Activated CD4-positive, alpha-beta T cell treated with anti-CD3 and anti-CD28 coated beads, Interleukin-2, amount 50 U/mL, for 4 hours (primary cell): ENCODE measurements at places on chromosomes 4 and X.

- no peak for DNase-seq
These were observed 67.1 kb upstream of the ZNF518B start for GRCh38 chr4:10524196-10524833.

DNA sequence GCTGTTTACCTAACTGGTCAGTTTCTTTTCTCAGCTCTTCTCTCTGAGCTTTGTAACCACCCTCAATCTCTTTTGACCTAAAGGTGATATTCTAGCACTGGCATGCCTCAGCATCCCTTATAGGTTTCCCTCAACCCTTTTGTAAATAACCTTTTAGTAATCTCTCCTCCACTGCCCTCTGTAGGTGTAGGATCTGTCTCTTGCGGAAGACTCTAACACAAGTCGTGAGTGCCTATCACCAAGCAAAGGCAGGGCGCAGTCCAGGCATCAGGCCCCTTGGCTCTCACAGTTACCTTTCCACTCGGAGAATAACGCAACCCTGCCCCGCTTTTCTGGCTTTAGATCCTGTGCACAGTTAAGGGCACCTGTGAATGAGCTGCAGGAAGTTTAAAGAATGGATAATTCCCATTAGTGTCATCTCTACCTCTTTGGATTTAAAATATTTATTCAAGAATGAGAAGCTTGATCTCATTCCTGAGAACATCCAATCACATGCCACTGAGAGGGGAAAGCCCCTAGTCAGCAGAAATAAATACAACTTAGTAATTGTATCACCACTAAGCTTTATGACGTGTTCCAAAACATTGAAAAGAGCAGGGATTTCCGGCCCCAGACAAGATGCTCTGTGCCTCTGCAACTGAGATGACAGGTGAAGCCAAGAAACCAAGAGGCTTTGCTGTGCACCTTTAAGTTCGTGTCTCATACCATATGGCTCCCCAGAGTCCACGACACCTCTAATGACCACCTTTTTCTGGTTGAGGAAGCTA, 58.8 kb downstream of the SPINK2 start:
- peak; percentile 21 for DNase-seq

DNA sequence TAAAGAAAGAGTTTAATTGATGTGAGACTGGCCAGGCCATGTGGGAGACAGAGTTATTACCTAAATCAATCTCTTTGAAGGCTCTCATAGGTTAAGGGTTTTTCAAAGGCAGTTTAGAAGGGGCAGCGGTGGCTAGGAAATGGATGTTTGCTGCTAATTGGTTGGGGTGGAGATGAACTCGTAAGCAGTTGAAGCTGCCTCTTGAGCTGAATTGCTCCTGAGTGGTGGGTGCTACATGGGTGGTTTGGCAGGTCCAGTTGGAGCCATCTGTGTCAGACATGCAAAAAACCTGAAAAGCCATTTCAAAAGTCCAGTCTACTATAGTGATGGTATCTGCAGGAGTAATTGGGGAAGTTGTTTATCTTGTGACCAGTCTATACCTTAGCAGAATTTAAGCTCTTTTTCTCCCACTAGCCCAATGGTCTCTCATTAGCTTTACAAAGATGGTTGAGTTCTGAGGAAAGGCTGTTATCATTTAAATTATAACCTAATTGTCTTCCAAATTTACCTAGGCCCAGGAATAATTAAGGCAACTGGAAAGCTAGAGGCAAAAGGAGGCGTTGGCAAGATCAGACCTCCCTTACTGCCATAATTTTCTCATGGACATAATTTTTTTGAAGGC, 762.4 kb upstream of the FRG1 start:
- no peak for DNase-seq

DNA sequence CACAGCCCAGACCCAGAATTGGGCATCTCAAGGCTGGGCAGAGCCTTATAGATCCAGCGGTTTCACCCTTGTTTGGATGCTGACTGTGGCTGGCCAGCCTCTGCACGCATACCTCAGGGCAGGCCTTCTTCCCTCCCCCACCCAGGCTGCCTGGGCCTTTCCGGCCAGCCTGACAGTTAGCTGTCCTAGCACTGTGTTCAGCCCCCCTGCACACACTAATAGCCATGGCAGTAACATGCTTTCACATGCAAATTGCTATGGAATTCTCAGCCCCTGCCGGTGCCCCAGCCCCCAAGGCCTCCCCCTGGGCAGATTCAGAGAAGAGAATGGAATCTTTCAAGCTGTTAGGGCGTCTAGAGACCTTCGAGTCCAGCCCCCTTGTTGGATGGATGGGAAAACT, 17.7 kb downstream of the EFNB1 start:
- no peak for DNase-seq

GRCh38 chrX:19599253-19599652, 83.9 kb upstream of the MAP3K15 start:
- no peak for DNase-seq
